Dermis microvascular lymphatic vessel endothelial cell (primary cell): ENCODE measurements at places on chromosomes 3 and 15.

DNA sequence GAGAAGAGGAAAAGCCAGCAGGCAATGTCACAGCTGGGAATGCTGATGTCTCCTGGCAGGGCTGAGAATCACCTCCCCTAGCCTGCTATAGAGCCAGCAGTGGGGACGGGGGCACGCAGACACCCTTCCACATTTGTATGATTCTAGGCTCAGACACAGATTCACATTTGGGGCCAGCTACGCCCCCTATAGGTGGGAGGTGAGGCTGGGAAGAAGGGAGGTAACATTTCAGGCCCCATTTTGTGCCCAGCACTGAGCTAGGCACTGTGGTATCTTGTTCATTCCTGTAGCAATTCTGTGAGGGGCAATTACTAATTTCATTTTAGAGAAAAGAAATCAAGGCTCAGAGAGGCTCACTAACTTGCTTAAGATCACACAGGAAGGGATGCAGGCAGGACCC, 15.9 kb upstream of the ACAD9 start:
- DNase-seq: no peak

DNA sequence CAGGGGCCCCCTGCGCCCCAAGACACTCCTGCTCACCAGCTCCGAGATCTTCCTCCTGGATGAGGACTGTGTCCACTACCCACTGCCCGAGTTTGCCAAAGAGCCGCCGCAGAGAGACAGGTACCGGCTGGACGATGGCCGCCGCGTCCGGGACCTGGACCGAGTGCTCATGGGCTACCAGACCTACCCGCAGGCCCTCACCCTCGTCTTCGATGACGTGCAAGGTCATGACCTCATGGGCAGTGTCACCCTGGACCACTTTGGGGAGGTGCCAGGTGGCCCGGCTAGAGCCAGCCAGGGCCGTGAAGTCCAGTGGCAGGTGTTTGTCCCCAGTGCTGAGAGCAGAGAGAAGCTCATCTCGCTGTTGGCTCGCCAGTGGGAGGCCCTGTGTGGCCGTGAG, 3.1 kb upstream of the STAB1 start:
- DNase-seq: no peak

DNA sequence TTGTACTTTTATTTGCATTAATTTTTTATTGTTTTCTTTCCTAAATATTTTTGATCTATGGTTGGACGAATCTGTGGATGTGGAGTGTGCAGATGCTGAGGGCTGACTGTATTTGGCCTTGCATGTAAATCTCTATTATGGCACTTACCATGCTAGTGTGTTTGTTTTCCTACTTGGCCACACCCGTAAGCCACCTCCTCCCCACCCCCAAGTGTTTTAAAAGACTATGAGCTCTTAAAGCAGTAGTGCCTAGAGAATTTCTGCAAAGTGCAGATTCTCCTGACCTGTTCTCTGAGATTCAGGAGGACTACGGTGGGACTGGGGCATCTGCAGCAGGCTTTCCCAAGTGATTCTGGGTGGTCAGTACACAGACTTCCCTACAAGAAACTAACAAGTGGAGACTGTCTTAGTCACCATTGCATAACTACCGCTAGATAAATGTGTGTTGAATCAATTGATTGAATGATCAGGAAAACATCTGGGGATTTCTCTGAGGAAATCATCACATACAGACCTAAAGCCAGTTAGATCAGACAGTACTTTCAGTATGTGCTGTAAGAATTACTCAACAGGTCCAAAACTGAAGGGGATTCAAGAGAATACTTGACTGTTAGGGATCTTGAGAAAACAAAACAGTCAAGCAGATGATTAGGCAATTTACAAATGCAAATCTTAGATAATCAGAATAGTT, 6.2 kb upstream of the TIPARP start:
- no peak for DNase-seq

GRCh38 chr15:90799639-90800170, 68.7 kb upstream of the FURIN start:
- no peak for DNase-seq

- no peak for DNase-seq
Observed at GRCh38 chr15:73621286-73621826, 11.8 kb downstream of the NPTN start.

DNA sequence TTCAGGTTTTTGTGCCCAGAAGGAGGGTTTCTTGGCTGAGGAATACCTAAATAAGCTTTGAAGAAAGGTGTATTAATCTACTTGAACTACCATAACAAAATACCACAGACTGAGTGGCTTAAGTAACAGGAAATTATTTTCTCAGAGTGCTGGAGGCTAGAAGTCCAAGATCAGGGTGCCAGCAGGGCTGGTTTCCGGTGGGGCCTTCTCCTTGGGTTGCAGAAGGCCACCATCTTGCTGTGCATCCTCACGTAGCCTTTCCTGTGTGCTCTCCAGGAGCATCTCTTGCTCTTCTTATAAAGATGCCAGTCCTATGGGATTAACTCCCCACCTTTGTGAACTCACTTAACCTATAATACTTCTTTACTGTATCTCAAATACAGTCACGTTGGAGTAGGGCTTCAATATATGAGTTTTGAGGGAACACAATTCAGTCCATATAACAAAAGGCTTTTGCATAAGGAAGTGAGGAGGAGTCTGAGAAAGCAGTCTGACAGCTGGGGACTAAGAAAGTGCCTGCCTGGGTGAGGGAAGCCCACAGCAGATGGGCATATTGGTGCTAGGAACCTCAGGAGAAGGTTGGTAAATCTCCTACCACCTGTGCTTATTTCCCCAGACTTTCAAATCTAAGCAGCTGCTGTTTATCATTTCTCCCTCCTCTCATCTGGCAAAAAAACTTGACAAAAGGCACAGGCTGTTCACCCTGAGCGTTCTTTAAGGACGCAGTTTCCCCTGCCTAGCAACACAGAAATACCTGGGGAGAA, 89.6 kb upstream of the CBLB start:
- no peak for DNase-seq

DNA sequence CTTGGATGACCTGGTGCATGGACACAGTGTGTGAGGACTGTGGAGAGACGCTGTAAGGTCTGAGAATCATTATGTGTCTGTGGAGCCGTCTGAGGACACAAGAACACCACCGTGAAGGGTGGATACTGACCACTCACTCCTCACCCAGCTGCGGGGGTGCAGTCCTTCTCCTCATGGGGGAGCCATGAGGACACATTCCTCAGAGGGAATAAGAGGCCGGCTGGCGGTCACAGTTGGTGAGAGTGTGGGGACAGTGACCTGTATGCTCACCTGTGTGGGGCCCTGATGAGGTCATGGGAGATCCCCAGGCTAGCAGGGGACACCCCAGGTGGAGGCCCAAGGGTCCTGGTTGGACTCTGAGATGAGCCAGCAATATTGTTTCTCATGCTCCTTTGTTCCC, 2.5 kb upstream of the TRPM1 start:
- no peak for DNase-seq

DNA sequence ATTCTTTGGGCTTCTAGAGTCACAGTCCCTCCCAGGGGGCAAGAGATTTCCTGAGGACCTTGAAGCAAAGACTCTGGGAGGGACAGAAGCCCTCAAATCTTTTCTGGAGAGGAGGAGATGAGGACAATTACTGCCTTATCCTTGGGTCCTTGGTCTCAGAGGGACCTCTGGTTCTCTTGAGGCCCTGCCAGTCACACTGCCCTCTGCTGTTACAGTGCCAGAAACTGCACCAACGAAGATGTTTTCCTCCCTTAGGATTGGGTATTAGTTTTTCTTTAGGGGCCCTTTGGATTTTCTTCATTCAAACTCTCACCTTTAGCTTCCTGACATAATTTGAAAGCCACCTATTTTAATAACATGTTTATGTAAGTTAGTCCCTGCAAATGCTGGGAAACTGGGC, 58.2 kb upstream of the SCN5A start:
- peak; percentile 13 for DNase-seq

DNA sequence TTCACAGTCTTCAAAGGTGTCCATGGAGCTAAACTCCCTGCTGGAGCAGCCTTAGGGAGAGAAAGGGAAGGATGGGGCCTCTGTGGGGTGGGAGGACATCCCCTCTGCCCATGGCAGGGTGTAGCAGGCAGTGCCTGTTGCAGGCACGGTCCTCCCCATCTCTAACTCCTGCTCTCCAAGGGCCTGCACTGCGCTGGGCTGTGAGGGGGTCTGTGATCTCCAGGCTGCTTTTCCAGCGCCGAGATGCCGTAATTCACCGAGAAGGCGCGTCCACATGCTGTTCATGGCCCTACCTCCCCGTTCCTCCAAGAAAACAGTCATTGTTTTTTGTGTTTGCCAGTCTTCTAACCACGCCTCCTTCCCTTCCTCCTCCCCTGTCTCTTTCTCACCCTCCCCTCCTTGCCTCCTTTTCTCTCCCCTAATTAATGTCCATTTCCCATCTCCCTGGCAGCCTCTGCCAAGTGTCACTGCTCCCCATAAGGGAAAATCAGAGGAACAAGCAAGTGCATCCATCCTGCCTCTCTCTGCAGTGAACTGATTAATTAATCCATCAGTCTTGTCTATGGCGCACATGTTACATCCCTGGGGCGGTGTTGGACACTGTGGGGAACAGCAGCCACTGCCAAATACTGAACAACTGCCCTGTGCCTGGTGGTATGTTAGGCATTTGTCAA, 17.7 kb upstream of the LAMP3 start:
- DNase-seq: no peak

GRCh38 chr3:38227989-38228388, 37.6 kb upstream of the SLC22A13 start:
- DNase-seq: no peak

DNA sequence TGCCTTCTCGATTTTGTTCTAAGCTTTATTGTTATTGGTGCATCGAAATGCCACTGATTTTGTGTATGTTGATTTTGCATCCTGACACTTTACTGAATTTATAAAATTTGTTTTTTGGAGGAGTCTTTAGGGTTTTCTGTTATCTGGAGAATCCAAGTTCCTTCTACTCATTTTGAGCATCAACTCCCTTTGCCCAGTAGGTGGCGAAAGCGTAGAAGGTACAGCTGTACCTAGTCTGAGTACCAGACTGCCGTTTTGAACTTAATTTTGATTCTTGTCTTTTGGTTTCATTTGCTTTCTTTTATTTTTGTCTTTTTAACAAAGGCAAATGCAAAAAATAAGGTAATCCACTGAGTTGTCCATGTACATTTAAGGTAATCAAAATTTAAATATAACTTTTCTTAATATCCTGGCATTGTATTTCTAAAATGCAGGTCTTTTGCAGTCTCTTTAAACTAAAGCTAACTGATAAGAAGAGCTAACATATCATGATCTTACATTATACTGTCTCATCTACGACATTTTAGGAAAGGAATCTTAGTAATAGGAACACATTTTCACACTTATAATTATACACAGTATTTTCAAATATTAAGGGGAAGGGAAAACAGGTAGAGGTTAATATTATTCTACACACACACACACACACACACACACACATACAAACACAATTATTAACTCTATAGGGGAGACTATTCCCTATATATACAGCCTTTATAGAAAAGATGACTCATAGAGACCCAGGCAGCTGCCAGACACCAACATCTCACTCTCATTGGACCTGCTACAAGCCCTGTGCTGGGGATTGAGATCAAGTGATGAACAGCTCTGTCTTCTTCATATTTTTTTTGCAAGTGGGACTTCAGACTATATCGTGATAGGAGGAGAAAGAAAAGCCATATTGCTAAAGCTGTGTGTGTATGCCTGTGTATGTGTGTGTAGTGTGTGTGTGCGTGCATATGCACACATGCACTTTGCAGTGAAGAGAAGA, 71.8 kb downstream of the SYNPR start:
- DNase-seq: peak; percentile 63

- no peak for DNase-seq
Observed at GRCh38 chr3:5023777-5024346, 44.6 kb downstream of the BHLHE40 start.

DNA sequence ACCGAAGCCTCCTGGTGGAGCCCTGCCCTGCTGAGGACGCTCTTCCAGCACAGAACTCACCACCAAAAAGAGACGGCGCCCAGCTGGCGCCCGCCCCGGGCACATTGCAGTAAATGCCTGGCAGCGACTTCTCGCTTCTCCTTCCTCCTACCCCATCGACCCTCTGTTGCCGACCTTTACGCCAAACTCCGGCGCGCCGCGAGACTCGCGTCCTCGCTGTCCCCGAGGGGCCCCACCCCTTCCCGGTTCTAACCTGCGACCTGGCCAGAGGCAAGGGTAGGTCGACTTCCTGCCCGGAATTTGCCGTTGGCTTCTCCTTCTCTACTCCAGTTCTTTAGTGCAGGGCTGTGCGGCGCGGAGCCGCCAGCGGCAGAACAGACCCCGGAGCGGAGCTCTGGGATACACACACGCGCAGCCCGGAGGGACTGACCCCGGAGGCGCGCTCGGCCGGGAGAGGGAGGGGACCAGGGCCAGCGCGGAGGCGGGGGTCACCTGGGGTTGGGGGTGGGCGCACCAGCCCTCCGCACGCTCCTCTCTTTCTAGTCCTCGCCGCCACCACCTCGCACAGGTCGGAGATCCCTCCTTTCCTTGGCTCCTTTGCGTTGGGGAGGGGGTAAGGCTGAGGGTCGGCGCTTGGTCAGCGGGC, 226.6 kb upstream of the AZI2 start:
- DNase-seq: no peak

DNA sequence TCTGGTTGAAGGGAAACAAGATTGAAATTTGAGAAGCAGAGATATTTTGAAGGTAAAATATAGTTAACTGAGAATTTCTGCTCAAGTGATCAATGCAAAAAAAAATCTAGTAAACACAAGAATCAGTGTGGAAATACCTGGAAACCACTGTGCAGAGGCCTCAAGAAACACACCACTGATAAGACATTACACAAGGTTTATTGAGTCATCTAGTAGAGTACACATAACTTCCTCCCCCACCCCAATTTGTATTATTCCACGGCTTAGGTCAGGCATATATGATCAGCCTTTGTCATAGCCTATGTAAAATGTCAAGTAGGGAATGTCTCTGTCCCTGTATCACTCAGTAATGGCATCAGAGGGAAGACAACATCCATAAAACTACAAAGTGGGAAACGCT, 447.8 kb upstream of the BCHE start:
- DNase-seq: no peak

GRCh38 chr15:35427091-35427490, 118.9 kb downstream of the DPH6 start:
- no peak for DNase-seq
